ENCODE measurements at places on chromosomes 12 and 14.

- DNase-seq, result no peak
Observed at GRCh38 chr12:102549691-102550090, 69.3 kb upstream of the IGF1 start.

DNA sequence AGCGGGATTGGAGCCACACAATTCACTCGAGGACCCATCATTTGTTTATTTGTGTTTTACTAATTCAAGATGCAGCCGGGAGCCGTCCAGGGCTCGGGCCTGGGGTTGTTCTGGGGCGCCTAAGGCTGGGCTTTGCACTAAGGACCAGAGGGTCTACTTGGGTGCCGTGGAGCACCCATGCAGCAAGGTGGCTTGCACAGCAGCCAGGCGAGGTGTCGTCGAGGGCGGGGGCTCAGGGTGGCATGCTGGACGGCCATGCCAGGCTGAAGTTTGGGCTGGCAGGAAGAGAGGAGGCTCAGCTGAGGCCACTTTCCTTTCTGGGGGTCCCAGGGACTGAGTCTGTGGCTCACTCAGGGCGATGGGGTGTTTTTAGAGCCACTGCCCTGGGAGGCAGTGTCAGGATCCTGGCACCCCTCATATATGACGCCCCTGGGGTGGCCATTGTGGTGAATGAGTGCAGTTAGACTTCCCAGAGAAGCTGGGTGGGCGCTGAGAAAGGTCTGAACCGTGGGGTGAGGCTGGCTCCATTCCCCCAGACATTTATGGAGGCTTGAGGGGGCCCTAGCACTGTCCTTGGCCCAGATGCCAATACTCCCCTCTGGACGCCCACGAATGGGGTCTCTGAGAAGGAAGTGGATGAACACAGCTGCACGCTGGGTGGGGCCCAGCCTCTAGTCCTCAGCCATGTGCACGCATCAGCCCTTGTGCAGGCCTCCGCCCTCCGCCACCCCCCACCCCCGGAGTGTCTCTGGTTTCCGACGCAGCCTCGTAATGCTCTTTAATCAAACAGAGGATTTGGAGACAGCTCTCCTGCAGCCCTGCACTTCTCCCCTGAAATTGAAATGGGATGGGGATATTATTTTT is 11.3 kb downstream of the MEG3 start:
- DNase-seq, result no peak

DNA sequence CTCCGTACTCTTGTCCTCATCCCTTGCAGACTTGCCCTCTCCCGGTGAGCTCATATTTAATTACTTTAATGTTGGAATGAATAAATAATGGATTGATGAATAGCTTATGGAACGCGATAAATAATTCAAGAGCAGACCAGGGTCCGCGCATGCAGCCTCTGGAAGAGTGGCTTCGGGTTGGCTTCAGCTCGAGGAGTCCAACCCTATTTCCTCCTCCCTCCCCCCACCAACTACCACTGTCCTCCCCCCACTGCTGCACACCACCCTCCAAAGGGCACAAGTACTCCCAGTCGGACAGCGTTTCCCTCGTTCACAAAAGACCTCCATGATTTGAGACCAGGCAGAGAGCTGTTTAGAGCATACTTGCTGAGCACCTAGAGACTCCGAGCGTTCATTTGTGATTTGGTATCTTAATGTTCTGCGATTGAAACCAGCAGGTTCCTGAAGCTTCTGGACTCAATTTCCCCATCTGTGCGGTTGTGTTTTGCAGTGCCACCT is 647 bp upstream of the SIX1 start:
- no peak for DNase-seq

DNA sequence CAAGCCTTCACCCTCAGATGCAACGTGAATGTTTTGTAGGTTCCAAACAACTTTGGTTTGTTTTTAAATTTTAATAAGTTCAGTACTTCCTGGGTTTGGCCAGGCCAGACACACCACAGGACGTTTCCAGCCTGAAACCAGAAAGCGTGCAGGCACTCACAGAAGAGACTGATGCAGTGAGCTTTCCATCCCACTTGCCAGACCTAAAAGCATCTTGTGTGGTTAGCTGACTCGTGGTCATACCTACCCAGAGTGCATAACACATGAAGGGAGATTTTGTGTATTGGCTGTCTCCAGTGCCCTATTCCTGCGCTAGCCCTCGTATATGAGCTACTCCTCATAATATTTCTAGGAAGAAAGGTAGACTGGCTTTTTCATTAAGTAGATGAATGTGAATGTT is 297.3 kb upstream of the FAR2 start:
- no peak for DNase-seq

- no peak for DNase-seq
Observed at GRCh38 chr14:84806622-84807021, 723.3 kb upstream of the FLRT2 start.

DNA sequence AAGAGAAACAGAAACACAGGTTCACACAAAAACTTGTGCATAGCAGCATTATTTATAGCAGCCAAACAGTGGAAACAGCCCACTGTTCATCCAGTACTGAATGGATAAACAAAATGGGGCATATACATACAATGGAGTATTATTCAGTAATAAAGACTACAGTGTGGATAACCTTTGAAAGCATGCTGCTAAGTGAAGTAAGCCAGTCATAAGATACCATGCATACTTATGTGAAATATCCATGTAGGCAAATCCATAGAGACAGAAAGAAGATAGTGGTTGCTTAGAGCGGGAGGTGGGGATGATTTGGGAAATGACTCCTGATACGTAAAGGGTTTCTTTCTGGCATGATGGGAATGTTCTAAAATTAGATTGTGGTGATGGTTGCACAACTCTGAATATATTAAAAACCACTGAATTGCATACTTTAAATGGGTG is 99.4 kb downstream of the CRADD start:
- no peak for DNase-seq

GRCh38 chr12:40730281-40730680 is 38.0 kb downstream of the CNTN1 start:
- no peak for DNase-seq
